ENCODE measurements at places on chromosomes 12 and 14.

DNA sequence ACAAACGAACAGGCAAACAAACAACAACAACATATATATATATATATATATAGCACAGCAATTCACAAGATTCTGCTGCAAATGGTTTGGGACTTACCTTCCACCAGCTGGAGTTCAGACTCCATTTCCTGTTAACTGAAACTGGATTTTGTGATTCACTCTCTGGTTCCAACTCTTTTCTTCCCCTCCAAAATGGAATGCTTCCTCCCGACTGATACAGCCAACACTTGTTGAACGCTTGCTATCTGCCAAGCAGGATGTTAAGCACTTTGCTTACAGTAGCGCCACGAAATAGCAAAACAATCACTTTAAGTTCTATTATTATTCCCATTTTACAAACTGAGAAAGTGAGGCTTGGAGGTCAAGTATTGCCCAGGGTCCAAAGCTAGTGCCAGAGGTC lies 116.0 kb upstream of the TMEM132C start:
- no peak for DNase-seq

- DNase-seq, result no peak
These were observed 113.4 kb upstream of the DYRK2 start for GRCh38 chr12:67535176-67535575.

DNA sequence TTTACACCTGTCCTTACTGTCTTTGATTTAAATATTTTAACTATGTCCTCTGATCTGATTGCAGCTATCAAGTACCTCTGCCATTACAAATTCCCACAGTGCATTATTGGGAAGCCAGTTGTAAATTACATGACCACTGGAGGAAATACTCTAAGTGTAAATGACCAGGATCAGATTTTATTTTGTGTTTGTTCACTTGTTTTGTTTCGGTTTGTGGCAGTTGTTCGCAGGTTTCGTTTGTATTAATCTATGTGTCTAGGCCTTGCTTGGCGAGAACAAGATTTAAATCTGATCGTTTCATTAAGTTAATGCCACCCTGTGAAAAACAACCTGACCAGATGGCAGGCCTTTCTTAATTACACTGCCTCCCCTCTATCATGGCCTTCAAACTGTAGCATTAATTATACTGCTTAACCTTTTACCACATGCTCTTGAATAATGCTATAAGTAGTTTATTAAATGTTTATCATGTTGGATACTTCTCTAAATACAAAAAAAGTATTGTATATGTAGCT lies 990.1 kb downstream of the TMTC2 start:
- no peak for DNase-seq

GRCh38 chr12:47237751-47238211 lies 158.0 kb upstream of the AMIGO2 start:
- DNase-seq, result no peak

- DNase-seq, result no peak
These were observed 5.8 kb downstream of the NUMB start for GRCh38 chr14:73452341-73453186.

DNA sequence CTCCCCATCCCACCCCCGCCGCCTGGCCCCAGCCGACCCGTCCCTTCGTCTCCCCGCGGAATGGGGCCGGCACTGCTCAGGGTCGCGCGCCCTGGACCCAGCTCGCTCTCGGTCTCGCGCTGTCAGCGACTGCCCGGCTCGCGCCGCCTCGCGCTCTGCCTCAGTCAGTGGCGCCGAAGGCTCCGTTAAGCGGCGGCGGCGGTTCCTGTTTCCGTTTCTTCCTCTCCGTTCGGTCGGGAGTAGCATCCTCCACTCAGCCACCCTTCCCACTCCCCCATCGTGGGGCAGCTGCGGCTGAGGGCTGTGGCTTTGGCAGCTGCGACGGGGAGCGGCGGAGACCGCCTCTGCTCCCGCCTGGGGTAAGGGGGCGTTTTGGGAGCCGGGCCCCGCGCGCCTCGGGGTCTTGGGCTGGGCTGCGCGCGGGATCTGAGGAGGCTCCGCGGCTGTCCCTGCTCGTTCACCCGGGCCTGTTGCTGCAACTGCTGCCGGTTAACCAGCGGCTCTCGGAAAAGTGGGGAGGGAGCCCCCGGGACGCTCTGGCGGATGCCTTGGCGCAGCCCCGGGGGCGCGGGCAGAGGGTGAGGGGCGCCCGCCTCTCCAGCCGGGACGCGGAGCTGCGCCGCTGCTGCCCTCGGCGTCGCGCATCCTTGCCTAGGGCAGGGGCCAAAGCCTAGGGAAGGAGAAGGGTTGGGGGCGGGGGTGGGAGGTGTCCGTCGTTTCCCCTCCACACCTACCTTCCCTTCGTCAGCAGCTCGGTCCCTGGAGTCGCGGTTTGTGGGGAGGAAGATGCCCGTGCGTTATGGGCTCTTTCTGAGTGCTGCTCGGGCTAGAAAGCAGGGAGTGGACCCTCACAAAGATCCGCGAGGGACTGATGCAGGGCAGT lies 567 bp downstream of the FUT8 start:
- peak; percentile 35 for DNase-seq

- no peak for DNase-seq
These were observed 17.4 kb downstream of the FAM181A start for GRCh38 chr14:93944348-93945069.

GRCh38 chr12:108565976-108566375 lies 3.6 kb downstream of the ISCU start:
- peak; percentile 50 for DNase-seq

GRCh38 chr14:75864352-75864751 lies 117.4 kb downstream of the TGFB3 start:
- no peak for DNase-seq

- DNase-seq, result no peak
These were observed 34.5 kb downstream of the SCARB1 start for GRCh38 chr12:124829008-124829707.

DNA sequence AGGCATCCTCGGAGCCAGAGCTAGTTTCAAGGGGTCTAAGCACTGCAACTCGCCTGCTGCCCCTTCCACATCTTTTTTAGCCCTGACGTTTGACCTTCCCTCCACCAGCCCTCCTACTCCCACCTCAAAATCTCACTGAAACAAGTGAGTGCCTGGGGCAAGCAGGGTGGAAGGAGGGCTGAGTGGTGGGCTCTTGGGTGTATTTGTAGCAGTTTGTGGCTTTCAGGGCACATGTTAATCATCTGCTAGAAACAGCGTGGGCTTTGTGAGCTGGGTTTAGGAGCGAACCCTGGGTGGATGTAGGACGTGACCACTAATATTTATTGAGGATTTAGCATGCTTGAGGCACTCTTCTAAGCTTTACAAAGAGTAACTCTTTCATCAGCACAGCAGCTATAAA lies 390.3 kb downstream of the GRIN2B start:
- no peak for DNase-seq

- DNase-seq, result no peak
These were observed 35.5 kb downstream of the BORCS5 start for GRCh38 chr12:12392413-12392812.

DNA sequence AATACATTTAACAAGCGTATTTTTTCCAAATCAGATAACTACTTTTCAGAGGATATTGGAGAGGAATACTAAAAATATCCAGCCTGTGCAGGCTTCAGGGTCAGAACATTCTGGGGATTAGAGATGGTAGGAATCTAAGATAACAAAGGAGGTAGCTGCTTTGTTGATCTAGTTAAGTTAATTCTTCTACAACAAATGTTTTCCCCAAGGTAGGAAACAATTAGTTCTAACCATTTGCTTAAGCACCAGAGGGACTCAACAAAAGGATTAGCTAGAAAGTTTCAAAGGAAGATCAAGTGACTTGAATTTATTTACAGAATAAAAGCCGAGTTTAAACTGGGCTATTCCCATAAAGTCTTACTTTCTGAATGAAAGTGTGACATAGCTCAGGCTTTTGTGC lies 524.2 kb downstream of the TMTC2 start:
- DNase-seq, result no peak

All from activated T-helper 1 cell treated with anti-CD3 and anti-CD28 coated beads, Interleukin-2, amount 50 U/mL, for 16 hours (primary cell).